ENCODE measurements at places on chromosomes 1 and 21.

- DNase-seq: no peak
Measured at GRCh38 chr1:200795156-200795555, 56.5 kb downstream of the CAMSAP2 start.

- DNase-seq: no peak
Measured at GRCh38 chr1:3219791-3220467, 150.9 kb downstream of the PRDM16 start.

- no peak for DNase-seq
Measured at GRCh38 chr1:205356440-205357139, at the start of gene KLHDC8A. Gene KLHDC8A, minus strand, starts transcription at chr1:205356922. Its CDS starts 13,318 bp downstream, at chr1:205343604.

GRCh38 chr1:10292188-10292587 is 81.8 kb downstream of the KIF1B start:
- no peak for DNase-seq

DNA sequence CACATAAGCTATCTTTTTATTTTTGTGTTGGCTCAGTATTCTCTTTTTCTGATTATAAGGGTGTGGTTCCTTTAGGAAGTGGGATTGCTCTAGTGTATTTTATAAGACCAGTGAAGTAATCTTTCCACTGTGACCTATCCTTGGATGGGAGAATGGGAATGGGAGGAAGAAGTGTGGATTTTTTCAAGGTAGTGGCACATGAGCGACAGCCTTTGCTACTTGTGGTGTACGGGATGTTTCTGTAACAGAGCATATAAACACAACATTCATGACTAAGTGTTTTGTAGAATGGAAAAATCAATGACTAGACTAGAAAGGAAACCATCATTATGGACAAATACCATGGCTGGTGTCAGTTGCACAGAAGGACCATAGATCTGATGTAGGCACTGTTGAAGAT is 209.6 kb downstream of the GIPC2 start:
- no peak for DNase-seq

DNA sequence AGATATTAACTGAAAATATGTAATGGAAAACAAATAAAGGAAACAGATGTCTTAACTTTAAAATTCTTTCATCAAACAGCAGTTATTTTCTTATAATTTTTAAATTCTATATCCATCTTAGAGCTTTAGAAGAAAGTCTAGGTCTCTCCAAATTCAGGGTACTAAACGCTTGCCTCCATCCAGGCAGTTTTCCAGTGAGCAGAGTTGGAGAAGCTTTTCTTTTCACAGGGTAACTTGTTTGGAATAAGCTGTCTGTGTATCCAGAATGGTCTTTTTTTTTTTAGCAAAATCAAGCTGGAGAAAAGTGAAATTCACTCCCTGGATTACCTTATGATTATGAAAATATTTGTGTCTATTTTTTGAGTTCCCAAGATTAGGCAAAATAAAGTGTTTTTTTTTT is 88.6 kb downstream of the DDAH1 start:
- no peak for DNase-seq

DNA sequence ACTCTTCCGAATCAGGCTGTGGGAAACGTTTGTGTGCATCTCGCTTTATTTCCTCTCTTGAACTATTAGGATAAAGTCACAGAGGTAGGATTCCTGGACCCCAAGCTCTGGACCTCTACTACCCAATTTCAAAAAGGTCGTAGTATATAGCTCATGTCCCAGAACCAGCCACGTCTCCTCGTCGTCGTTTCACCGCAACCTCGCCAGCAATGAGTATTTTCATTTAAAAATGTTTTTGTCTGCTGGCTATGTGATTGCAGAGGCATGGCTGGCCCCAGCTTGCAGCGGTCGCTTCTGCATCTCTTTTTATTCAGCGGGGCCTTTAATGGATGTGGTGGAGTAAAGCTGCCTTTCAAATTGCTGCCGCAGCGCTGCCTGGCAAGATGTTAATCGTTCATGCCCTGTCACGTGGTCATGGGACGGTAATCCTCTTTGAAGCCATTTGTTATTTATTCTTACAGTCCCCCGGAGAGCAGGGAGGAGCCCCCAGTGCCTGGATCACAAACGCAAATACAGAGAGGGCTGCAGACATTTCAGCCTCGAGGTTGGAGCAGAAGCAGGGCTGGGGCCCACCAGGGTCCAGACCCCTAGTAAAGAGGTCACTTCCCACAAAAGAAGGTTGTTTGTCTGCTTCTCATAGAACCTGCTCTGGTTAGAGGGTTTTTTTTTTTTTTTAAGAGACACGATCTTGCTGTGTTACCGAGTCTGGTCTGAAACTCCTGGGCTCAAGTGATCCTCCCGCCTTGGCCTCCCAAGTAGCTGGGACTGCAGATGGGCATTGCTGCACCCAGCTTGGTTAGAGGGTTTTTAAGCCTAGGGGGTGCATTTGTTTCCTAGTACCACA is 11.6 kb upstream of the NPHP4 start:
- no peak for DNase-seq

DNA sequence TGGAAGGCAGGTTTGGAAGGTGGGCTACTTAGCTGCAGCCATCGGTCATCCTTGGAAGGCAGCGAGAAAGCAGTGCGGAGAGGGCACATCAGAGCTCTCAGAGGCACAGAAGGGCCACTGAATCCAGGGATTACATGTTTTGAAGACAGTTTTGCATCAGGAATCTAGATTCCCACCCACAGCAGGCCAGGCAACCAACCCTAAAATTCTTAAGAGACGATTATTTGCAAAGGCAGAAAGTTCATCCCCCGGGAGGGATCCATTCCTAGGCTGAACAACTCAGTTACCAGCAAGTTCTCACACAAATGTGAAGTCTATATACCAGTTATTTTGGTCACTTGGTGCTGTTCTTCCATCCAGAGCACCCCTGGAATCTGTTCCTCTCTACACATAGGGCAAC is 457.3 kb upstream of the VAMP3 start:
- no peak for DNase-seq

DNA sequence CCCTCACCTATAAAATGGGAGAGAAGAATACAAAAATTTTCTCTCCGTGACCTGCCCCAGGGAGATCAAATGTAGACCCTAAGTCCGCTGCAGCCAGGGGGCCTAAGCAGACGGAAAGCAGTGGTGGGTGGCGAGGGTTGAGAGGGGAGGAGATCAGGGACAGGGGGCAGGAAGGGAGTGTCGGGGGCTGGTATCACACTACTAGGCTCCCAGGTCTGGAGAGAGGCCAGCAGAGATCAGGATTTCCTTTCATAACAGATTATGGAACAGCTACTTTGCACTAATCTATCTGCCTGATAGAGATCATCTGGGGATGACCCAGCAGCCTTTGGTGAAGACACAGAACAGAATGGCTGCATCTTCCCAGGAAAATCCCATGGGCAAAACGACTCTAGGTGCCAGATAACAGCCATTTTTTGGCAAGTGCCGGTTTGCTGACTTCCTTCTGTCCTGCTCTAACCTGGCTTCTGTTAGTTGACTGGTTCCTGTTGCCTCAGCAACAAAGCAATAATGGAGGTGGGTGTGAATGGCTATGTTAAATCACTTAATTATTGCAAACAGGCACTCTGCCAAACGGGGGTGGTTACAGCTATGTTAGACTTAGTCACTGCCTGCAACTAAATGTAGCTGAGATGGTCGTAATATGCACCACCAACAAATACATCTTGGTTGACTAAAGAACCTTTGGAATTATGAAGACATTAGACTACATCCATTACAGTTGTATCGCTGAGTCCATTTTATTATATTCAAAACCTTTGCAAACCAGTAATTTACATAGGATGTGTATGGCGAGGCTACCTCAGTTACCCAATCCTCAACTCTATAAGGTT is 30.0 kb upstream of the EPS8L3 start:
- no peak for DNase-seq

GRCh38 chr1:1063261-1063944 is 10.7 kb downstream of the RNF223 start:
- DNase-seq: no peak

- DNase-seq: no peak
Measured at GRCh38 chr21:36039861-36040260, 20.5 kb downstream of the SETD4 start.

- DNase-seq: no peak
Measured at GRCh38 chr1:65056234-65056633, 89.9 kb upstream of the JAK1 start.

DNA sequence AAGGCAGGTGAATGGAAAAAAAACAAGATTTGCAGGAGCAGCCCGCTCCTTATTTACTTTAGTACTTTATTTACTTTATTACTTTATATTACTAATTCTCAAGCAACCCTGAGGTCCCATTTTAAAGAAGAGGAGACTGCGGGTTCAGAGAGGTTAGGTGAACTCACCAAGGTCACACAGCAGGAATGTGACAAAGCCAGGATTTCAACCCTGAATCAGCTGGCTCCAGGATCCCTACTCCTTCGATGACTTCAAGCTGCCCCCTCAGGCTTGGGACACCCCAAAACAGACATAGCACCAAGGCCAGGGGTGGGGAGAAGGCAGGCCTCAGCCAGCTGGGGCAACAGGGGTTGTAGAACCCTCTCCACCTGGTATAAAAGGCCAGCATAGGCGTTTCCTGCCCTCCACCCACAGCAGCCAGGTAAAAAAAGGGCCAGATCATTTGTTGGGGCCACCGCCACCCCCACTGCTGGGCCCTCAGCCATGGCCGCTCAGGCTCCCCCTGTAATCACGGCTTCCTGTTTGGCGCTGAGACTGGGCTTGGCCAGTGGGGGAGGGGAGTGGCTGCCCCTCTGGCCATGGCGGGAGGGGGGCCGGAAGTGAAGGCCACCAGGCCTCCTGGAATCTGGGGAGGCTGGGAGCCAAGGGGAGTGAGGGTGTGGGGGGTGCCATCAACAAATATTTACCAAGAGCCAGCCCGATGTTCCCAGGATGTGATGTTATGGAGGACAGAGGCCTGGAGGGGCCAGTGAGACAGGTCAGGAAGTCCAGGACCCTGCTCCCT is 6.6 kb downstream of the SDC3 start:
- DNase-seq: no peak

DNA sequence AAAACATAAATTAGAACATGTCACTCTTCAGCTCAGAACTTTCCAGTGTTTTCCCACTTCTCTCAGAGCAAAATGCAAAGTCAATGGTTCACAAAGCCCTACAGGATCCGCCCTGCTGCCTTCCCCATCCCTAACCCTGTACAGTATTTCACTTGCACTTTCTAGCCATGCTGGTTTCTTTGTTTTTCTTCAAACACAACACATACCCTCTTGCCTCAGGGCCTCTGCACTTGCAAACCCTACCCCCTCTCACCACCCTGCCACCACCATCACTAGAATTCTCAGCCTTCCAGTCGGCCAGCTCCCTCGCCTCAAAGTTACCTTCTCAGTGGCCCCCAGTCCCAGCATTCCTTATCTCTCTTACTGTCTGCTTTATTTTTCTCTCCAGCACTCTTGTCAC is 17.6 kb downstream of the TEX35 start:
- DNase-seq: no peak

DNA sequence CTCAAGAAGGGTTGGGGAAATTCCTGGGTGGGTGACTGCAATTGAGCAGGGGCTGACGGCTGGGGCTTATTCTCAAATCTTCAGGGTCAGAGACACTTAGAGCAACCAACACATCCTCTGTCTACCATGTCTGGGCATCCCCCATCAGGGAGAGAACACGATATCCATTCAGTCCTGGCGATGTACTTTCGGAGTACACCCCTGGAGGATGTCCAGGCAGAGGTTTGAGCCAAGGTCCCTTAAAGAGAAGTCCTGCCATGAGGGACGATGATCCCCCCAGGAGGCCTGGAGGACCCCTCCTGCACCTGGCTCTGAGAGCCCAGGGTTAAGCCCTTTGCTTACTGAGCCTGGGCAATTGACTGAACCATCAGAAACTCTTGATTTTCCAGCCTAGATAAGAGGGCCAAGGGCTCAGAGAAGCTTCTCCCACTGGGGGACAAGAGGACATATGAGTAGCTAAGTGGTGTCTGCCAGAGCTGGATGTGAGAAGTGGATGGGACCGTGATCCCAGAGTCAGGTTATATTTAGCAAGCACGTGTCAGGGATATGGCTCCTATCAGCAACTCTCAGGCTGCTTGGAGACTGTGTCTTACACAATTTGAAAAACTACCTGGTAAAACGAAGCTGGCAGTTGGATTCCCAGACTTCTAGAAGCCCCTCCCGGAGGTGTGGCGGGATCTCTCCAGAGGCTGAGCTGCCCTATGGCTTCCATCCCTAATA is 253.3 kb upstream of the VAMP3 start:
- DNase-seq: no peak

DNA sequence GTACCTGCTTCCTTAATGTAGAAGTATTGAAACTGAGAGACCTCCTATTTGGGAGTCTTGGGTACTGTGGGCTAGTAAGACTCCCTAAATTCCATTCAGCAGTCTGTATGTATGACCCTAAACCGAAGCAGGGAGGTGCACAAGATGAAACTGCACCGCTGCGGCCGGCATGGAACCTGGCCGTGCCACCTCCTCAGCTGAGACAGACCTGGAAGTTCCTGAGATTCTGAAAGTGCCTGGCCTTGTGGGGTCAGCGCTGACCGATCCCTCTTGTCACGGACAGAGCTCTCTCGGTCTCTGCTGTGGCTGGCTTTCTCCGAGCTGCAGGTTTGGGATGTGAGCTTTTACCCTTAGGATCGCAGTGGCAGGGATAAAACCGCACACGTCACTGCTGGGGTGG is 27.0 kb downstream of the PCNT start:
- no peak for DNase-seq

DNA sequence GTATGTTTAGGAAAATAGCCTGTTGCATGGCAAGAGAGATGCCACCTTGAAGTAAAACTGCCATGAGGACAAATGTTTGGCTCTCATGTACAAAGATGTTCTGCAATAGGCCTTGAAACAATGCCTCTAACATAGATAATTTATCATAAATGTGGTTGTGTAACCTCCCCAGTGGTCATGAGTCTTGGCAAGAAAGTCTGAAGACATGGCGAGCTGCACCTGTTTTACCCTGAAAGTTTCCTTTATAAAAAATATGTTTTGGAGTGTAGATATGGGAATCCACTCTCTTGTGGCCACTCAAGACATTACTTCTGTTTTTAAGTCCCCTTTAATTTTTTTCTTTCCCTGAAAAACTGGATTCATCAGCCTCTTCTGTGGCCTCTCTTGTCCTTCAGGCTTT is 2217.1 kb downstream of the NCAM2 start:
- DNase-seq: no peak
